IMR-90 (cell line): ENCODE measurements at places on chromosomes 2 and 18. TPM values are rescaled to one million over a fixed set of nuclear protein-coding genes. Genes with fewer than 3 reads are reported as not detected.
A peak's percentile ranks its signal among the peaks of the same experiment; 100 is the strongest.

DNA sequence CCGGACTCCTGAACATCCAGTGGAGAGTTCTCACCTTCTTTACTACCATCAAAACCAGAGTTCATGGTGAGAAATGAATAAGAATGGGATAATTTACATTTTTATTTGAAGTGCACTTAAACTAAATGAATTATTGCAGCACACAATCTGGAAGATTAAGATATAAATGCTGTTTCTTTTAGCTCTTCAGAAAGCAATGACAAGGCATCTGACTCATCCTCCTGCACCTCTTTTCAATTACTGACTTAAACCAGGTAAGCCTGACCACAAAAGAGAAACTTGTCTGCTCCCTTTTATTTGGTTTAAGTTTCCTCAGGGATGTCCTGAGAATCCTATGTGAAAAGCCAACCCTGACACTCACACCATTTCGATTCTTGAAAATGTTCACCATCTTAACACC, 720 bp upstream of the DSC2 start:
- H3K4me3 ChIP-seq = no peak overlapping the region
- H3K27ac ChIP-seq = no peak overlapping the region
- H3K36me3 ChIP-seq = no peaks in the 10 kb centered on the region
- H3K4me1 ChIP-seq = no peaks in the 10 kb centered on the region
- DNase-seq = no peak

DNA sequence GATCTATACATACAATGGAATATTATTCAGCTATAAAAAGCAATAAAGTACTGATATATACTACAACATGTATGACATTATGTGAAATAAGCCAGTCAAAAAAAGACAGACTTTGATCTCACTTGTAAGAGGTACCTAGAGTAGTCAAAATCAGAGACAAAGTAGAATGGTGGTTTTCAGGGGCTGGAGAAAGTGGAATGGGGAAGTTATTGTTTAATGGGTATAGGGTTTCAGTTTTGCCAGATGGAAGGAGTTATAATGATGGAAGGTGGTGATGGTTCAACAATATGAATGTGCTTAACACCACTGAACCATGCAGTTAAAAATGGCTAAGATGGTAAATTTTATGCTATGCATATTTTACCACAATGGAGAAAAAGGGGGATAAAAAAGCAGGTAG, 6.3 kb downstream of the COBLL1 start:
- peaks cover 1% of the 10 kb centered on the region for H3K27me3 ChIP-seq
- H3K4me3 ChIP-seq = no peak overlapping the region
- no peaks in the 10 kb centered on the region for H3K4me1 ChIP-seq
- no peak overlapping the region for H3K27ac ChIP-seq

GRCh38 chr2:114472726-114473125, 30.3 kb downstream of the DPP10 start:
- no peaks in the 10 kb centered on the region for H3K27me3 ChIP-seq
- no peaks in the 10 kb centered on the region for H3K4me1 ChIP-seq

GRCh38 chr18:3603421-3604234, 153.7 kb downstream of the TGIF1 start:
- no peaks in the 10 kb centered on the region for H3K36me3 ChIP-seq
- H3K27me3 ChIP-seq = no peaks in the 10 kb centered on the region
- peak overlapping the region; percentile 49 for H3K4me3 ChIP-seq
- peaks cover 12% of the 10 kb centered on the region for H3K4me1 ChIP-seq
- peak overlapping the region; percentile 99 for H3K27ac ChIP-seq

DNA sequence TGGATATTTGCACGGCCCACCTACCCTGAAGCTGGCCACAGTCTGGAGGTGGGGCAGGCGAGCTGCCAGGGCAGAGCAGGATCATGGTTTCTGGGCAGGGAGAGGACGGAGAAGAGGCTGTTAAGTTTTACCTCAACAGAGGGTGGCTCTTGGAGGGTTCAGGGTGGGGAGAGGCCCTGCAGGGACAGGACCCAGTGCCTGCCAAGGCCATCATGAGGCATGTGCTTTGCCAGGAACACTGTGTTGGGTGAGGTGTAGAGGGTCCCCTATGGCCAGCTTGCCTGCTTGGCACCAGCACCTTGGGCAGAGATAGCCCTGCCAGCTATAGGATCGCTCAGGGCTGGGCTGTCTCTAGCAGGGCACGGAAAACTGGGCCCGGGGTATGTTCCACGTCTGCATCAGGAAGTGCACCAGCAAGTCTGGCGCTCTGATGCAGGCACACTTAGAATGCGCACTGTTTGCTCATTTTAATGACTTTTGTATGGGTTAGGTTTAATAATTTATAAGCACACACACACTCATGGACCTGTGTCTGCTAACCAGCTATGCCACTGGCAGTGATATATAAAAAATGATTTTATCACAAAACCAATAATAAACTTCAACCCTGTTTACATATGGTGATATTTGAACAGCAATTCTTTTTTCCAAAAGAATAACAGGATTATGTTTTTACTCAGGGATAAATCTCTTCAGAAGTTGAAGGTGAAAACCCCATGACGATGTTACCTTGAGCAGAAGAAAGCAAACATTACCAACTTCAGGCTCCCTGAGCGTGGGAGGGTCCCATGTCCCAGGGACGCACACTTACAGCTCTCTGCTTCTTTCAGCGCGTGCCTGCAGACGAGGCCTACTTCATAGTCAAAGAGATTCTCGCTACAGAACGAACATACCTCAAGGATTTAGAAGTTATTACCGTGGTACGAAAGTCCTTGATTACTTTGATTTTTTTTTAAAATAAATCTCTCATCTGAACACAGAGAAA, 46.4 kb downstream of the STK25 start:
- no peak overlapping the region for H3K27ac ChIP-seq
- H3K27me3 ChIP-seq = no peaks in the 10 kb centered on the region
- H3K4me1 ChIP-seq = no peaks in the 10 kb centered on the region
- no peak overlapping the region for H3K4me3 ChIP-seq
- no peaks in the 10 kb centered on the region; the same call in 1 of the 2 replicates for H3K36me3 ChIP-seq

DNA sequence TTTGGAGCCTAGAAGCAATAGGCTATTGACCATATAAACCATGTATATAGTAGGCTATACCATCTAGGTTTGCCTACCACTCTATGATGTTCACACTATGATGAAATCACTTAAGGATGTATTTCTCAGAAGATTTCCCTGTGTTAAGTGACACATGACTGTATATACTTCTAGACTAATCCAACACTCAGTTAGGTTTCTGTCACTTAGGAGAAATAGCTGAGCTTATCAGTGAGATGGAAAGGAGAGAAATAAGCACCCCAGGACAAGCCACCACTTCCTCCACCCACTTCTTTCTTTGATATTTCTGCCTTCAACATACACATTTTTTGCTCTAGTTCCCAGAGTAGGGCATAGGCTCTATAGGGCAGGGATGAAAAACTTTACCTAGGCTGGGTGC, 7.8 kb downstream of the PECR start:
- no peak overlapping the region for H3K27ac ChIP-seq
- no peak for DNase-seq
- H3K27me3 ChIP-seq = no peaks in the 10 kb centered on the region
- no peaks in the 10 kb centered on the region for H3K4me1 ChIP-seq
- no peak overlapping the region for H3K4me3 ChIP-seq

DNA sequence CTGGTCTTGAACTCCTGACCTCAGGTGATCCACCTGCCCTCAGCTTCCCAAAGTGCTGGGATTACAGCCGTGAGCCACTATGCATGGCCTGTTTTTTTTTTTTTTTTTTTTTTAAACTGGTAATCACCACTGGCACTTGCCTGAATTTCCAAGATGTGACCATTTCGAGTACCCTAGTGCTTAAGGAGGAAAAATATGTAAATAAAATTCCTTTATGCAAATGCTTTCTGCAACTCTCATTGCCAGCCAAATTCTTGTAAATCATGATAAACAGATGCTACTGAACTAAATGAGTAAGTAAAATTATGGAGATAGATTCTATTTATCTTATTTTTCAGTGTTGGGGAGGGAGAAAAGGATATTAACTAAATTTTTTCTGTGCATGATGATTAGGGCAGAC, 18.6 kb downstream of the CDCA7 start:
- H3K27me3 ChIP-seq = no peaks in the 10 kb centered on the region
- peak; percentile 13 for DNase-seq
- H3K27ac ChIP-seq = no peak overlapping the region
- peaks cover 2% of the 10 kb centered on the region for H3K4me1 ChIP-seq
- no peak overlapping the region for H3K4me3 ChIP-seq

GRCh38 chr2:158144914-158145625, 43.4 kb downstream of the UPP2 start:
- no peak overlapping the region for H3K4me3 ChIP-seq
- no peaks in the 10 kb centered on the region for H3K36me3 ChIP-seq
- no peaks in the 10 kb centered on the region for H3K4me1 ChIP-seq
- no peak overlapping the region for H3K27ac ChIP-seq
- DNase-seq = no peak

DNA sequence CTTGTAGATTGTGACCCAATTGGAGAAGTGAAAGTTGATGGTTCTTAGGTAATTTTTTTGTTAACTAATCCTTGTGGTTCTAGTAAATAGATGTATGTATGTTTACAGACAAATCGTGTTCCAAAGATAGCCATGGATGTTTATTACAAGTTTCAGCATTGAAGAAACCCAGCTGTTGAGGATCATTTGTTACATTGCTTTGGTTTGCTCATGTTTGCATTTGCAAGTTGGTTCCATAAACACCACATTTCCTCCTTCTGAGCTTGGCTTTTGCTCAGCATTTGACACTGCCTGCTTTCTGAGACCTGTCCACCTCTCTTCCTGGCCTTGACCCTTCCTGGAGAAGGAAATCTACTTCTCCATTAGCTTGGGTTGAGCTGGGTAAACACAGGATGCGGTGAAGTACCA, 1.8 kb upstream of the CCDC68 start:
- H3K4me1 ChIP-seq = peaks cover 8% of the 10 kb centered on the region
- H3K27me3 ChIP-seq = no peaks in the 10 kb centered on the region
- H3K4me3 ChIP-seq = no peak overlapping the region
- H3K36me3 ChIP-seq = no peaks in the 10 kb centered on the region

DNA sequence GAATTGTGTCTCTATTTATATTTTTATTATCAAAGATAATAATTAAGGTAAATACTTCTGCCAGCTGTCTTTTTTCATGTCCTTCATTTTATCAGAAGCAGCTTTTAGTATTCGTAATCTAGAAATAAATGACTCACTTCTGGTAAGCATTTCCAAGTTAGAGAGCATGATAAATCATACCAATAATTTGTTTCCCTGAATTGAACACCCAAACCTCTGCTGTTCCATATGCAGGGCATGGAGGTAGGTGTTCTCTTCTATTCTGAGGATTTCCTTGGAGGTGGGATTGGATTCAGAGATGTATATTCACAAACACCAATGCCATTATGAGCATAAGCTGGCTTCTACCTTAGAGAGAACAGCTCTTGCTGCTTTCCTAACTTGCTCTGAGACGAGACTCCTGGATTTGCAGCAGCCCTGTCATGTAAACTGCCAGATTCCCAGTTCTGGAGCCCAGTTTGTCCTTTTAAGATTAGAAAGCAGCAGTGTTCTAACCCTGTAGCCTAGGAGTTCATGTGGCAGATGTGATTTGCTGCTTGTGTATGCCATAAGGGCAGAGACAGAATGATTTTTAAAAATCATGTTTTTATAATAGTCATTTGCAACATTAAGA, 47.5 kb downstream of the SKA1 start:
- H3K4me1 ChIP-seq = no peaks in the 10 kb centered on the region
- peaks cover under 1% of the 10 kb centered on the region; the same call in 1 of the 2 replicates for H3K27me3 ChIP-seq
- H3K4me3 ChIP-seq = no peak overlapping the region
- H3K27ac ChIP-seq = no peak overlapping the region
- no peaks in the 10 kb centered on the region for H3K36me3 ChIP-seq
- no peak for DNase-seq

GRCh38 chr2:35033748-35034147, 1321.8 kb upstream of the CRIM1 start:
- no peak for DNase-seq
- H3K27ac ChIP-seq = no peak overlapping the region
- H3K36me3 ChIP-seq = no peaks in the 10 kb centered on the region

DNA sequence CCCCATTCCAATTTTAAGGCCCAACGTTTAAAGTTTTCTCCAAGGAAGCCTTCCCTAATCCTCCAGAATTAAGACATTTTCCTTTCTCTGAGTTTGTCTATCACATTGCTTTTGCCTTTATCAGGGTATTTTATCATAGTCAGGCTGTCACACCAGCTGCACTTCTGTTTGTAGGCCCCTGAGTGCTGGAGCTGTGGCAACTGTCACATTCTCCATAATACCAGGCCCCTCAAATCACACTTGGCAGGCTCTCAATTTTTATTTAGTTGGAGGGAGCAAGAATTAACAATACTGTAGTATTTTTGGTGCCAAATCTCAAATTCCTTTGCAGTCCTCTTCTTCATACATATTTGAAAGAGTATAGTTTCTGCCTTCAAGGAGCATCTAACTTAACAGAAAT, 122.2 kb downstream of the FSHR start:
- no peaks in the 10 kb centered on the region for H3K4me1 ChIP-seq
- H3K4me3 ChIP-seq = no peak overlapping the region
- H3K36me3 ChIP-seq = no peaks in the 10 kb centered on the region
- H3K27ac ChIP-seq = no peak overlapping the region

DNA sequence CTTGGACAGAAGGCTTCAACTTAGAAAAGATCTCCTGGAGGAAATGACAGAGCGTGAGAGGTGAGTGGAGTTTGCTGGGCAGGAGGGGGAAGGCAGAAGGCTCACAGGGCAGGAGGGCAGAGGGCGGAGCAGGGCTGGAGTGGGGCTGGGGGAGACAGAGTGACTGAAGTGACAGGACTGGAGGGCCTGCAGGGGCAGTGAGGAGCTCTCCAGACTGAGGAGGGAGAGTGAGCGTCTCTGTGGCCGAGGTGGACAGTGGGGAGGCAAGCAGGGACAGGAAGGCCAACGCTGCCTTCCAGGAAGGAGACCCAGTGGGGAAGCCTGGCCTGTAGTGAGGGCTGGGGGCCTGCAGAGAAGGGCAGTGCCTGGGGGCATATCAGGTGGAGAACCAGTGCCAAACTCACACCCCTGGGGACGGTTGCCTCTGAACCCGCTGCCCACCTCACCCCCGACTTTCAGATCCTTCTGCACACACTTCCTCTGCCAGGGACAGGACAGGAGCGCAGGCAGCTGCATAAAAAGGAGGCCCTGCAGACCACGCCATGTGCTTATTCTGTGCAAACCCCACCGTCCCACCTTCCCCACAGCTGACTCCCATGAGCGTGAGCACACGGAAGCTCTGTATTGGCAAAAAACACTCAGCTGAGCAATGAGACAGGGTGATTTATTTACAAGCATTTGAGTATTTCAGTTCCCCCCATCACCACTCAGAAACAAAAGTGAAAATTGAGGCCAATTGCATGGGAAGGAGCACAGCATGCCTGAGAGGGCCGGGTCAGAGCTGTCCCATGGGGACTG, 244.3 kb downstream of the FAM210A start:
- H3K36me3 ChIP-seq = no peaks in the 10 kb centered on the region
- no peaks in the 10 kb centered on the region for H3K27me3 ChIP-seq

GRCh38 chr2:124879640-124880039, 854.6 kb downstream of the CNTNAP5 start:
- no peak for DNase-seq
- H3K4me3 ChIP-seq = no peak overlapping the region
- no peak overlapping the region for H3K27ac ChIP-seq
- H3K36me3 ChIP-seq = no peaks in the 10 kb centered on the region

GRCh38 chr18:50726960-50727589, 92.7 kb downstream of the MRO start:
- H3K27me3 ChIP-seq = no peaks in the 10 kb centered on the region
- no peak overlapping the region for H3K27ac ChIP-seq
- H3K4me1 ChIP-seq = no peaks in the 10 kb centered on the region
- H3K36me3 ChIP-seq = no peaks in the 10 kb centered on the region
- no peak overlapping the region for H3K4me3 ChIP-seq
- DNase-seq = no peak

Gene PDE11A
- 0.56 and 0.72 TPM in 2 replicates for total RNA-seq

Gene SERPINB3
- total RNA-seq = not detected in 2 replicates

Gene ALLC
- not detected in 2 replicates for total RNA-seq

Gene ATF2
- 51.1 and 60.0 TPM in 2 replicates for total RNA-seq

Gene DHRS9
- not detected in 2 replicates for total RNA-seq

Gene PMS1
- total RNA-seq = 10.6 and 20.0 TPM in 2 replicates

Gene ASIC4
- not detected in 2 replicates for total RNA-seq

Gene APLF
- total RNA-seq = 2.3 and 3.3 TPM in 2 replicates
